Fibroblast of skin of left quadriceps (primary cell): ENCODE measurements at places on chromosomes 16 and 17.
A peak's percentile ranks its signal among the peaks of the same experiment; 100 is the strongest.

DNA sequence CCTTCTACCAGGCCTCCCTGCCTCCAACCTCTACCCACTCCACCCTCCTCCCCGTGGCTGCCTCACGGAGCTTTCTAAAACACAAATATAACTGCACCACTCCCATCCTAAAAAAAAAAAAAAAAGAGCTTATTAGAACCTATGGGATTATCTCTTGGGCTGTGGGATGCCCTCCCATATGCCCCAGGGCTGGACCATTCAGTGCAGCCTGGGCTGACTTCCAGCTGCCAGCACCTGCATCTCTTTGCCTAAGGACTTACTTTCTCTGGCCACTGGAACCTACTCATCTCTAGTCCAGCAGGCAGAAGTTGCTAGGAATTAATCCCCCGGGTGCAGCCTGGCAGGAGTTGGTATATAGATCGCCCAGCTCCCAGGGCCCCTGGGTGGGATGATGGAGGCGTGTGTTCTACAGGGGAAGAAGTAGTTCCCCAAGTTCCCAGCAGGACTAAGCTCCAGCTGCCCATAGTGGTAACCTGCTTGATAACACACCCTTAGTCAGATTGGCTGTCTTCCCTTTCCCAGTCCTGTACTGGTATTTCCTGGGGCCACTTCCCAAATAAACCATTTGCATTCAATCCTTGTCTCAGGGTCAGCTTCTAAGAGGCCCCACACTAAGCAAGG lies 10.3 kb downstream of the MPP3 start:
- no peak for DNase-seq

DNA sequence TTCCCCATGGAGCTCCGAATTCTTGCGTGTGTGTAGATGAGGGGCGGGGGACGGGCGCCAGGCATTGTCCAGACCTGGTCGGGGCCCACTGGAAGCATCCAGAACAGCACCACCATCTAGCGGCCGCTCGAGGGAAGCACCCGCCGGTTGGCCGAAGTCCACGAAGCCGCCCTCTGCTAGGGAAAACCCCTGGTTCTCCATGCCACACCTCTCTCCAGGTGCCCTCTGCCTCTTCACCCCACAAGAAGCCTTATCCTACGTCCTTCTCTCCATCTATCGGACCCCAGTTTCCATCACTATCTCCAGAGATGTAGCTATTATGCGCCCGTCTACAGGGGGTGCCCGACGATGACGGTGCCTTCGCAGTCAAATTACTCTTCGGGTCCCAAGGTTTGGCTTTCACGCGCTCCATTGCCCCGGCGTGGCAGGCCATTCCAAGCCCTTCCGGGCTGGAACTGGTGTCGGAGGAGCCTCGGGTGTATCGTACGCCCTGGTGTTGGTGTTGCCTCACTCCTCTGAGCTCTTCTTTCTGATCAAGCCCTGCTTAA lies 617 bp upstream of the SENP3 start:
- peak; percentile 51 for DNase-seq

GRCh38 chr17:76274112-76274956 lies 9.2 kb downstream of the UBALD2 start:
- no peak for DNase-seq

- no peak for DNase-seq
Measured at GRCh38 chr17:61783556-61784304, 79.6 kb downstream of the BRIP1 start.

DNA sequence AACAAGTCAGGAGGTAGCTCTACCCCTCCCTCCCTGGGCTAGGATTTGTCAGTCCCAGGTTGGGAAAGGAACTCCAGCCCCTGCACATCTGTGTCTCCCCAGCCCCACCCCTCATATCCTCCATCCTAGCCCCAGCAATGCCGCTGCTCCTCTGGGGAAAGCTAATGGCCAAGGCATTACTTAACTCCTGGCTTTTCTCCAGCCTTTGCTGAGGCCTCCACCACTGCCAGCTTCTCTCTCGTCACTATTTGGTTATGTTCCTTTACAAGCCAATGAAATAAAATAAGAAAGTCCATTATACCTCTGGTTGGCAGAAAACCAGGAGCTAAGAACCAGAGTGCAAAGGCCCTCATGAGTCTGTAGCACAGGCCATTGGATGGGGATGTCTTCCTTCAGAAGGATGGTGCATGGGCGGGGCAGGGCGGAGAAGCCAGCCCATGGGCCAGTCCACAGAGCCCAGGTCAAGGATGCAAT lies 171.0 kb downstream of the CCDC182 start:
- DNase-seq, result no peak

DNA sequence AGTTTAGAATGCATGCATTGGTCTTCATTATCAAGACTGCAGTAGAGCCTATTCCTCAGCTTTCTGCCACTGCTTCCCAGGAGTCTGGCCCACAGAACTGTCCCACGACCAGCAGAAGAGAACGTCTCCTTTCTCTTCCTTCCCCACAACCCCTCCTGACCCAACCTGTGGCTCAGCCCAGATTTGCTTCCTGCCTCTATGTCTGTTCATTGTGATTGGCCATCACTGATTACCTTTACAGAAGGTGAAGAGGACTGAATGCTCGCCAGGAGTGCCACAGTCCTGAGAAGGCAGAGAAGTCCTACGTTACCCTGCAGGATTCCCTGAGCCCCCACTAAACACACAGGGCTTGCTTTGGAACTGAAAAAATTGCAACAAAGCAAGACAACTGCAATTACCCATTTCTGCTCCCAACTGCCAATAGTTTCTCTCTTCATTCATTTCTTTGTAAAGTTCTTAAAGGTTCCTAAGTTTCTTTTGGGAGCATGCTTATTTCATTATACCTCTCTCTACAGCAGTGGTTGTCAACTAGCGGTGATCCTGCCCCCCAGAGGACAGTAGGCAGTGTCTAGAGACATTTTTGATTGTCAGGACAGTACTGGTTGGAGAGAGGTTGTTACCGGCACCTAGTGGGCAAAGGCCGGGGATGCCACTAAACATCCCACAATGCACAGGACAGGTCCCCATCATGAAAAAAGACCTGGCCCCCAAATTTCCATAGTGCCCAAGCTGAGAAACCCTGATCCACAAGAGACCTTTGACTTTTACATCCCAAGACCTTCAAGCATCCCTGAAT lies 4.5 kb upstream of the NAT9 start:
- DNase-seq, result no peak

DNA sequence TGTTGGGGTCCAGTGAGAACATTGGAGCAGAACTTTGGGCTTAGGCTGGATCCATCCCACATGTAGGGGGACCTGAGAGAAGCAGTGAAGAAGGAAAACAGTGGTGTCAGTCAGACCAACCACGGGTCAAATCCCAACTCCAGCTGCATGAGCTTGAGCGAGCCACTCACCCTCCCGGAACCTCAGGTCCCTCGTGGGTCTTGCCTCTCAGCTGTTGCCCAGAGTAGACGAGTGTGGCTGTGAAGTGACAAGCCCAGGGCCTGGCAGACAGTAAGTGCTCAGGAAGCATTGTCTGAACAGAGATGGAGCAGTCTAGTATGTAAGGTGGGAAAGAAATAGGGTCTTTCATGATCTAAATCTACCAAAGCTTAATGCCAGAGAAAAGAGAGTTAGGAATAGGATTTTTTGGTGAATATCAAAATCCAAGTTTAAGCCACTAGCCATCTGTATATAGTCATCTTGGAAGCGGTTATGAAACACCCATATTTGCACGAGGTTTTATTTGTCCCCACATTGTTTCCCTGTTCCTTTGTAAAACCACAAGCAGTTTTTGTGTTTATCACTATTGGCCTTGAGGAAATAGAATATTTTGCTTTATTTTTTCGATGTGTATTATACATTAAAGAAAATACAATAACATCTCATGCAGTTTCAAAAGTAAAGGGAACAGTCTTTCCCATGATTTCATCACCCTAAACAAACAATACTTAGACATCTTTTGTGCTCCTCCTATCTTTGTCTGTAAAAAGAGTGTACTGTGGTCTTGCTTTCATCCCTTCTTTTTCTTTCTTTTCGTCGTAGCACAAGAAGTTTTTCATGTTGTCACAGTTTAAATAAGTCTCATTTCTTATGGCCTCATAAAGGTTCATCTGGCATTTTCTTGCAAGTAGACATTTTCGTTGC lies 112.0 kb downstream of the CLEC16A start:
- DNase-seq, result no peak

GRCh38 chr17:1730326-1731193 lies 6.1 kb downstream of the WDR81 start:
- no peak for DNase-seq
